Skeletal muscle tissue (tissue), 5 donors: ENCODE measurements at places on chromosomes 4 and X. TPM values are rescaled to one million over a fixed set of nuclear protein-coding genes. Genes with fewer than 3 reads are reported as not detected.

Gene RBM47
- total RNA-seq: 2.6 TPM

Gene HMGB3
- 10.4 TPM for total RNA-seq

Gene GAGE12J
- not detected for total RNA-seq

Gene FGF2
- 8.4 TPM for total RNA-seq

Gene SPRY1
- total RNA-seq: 77.8 TPM

Gene PRSS12
- total RNA-seq: 10.4 TPM

Gene MID1IP1
- total RNA-seq: 14.6 TPM

Gene DCAF12L2
- total RNA-seq: 12.0 TPM

Gene GYPA
- total RNA-seq: 14.1 TPM

Gene LRRC66
- 1.0 TPM for total RNA-seq

Gene SPANXN1
- total RNA-seq: not detected

Gene SOD3
- 13.6 TPM for total RNA-seq

Gene PLXNA3
- total RNA-seq: 9.9 TPM

Gene PDZD11
- 14.1 TPM for total RNA-seq
